ENCODE measurements at places on chromosomes 2 and 18. TPM values are rescaled to one million over a fixed set of nuclear protein-coding genes. Genes with fewer than 3 reads are reported as not detected.

APCDD1 gene
- polyA plus RNA-seq: 1.1 TPM

NPPC gene
- polyA plus RNA-seq: 21.5 TPM

NT5C1B gene
- polyA plus RNA-seq: not detected

C2orf15 gene
- 12.8 TPM for polyA plus RNA-seq

EFR3B gene
- 29.3 TPM for polyA plus RNA-seq

ACMSD gene
- not detected for polyA plus RNA-seq

HAAO gene
- not detected for polyA plus RNA-seq

NEB gene
- polyA plus RNA-seq: 2.9 TPM

MROH2A gene
- not detected for polyA plus RNA-seq

All from neural cell (in vitro differentiated cells).